Left cardiac atrium (tissue), 4 donors: ENCODE measurements at places on chromosomes 4 and X. TPM values are rescaled to one million over a fixed set of nuclear protein-coding genes. Genes with fewer than 3 reads are reported as not detected.

HPGDS gene
- total RNA-seq: 2.0 TPM

CENPVL2 gene
- total RNA-seq: not detected

RUFY3 gene
- total RNA-seq: 23.5 TPM

SMARCA1 gene
- total RNA-seq: 41.9 TPM

NEUROG2 gene
- not detected for total RNA-seq

CT83 gene
- not detected for total RNA-seq

PCDH11X gene
- 0.29 TPM for total RNA-seq

ETDB gene
- not detected for total RNA-seq

TEX13D gene
- not detected for total RNA-seq

FGF5 gene
- total RNA-seq: not detected

CXCL13 gene
- not detected for total RNA-seq

PSAPL1 gene
- not detected for total RNA-seq

RASSF6 gene
- not detected for total RNA-seq

MRPL1 gene
- 41.9 TPM for total RNA-seq

NPY5R gene
- total RNA-seq: 0.15 TPM

KLHL8 gene
- 10.6 TPM for total RNA-seq
